IMR-90 (cell line): ENCODE measurements at places on chromosomes 2 and 18. TPM values are rescaled to one million over a fixed set of nuclear protein-coding genes. Genes with fewer than 3 reads are reported as not detected.
A peak's percentile ranks its signal among the peaks of the same experiment; 100 is the strongest.

Gene ASXL3
- total RNA-seq, result under 0.01 and 0.54 TPM in 2 replicates

Gene ALKAL2
- not detected in 2 replicates for total RNA-seq

Gene MOCOS
- 1.9 and 2.2 TPM in 2 replicates for total RNA-seq

Gene INHA
- not detected in 2 replicates for total RNA-seq

Gene GDF7
- under 0.01 TPM in 2 replicates for total RNA-seq

Gene YES1
- total RNA-seq, result 62.0 and 96.9 TPM in 2 replicates

Gene NRP2
- 43.3 and 46.4 TPM in 2 replicates for total RNA-seq

- DNase-seq, result no peak
These were observed 1002.4 kb upstream of the KLHL29 start for GRCh38 chr2:22382479-22383169.

DNA sequence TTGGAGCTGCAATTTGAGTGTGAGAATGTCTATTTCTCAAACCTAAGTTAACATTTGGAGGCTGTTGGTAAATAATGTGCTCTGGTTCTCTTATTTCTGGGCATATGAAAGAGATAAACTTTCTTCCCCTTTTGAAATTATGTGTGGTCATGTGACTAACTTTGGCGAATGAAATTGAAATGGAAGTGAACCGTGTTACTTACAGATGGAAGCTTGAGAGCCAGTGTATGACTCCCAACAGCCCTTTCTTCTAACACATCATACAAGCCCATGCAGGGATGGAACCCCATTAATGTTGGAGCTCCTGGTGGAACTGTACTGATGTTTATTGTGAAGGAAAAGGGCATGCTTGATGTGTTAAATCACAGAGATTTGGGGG lies 725.8 kb downstream of the TSN start:
- DNase-seq, result no peak

- DNase-seq, result peak; percentile 39
These were observed 30.4 kb downstream of the ANKRD44 start for GRCh38 chr2:197280015-197280702.
